ENCODE measurements at places on chromosomes 12 and 14.

GRCh38 chr12:47941871-47942613 is 21.4 kb upstream of the TMEM106C start:
- DNase-seq, result no peak

DNA sequence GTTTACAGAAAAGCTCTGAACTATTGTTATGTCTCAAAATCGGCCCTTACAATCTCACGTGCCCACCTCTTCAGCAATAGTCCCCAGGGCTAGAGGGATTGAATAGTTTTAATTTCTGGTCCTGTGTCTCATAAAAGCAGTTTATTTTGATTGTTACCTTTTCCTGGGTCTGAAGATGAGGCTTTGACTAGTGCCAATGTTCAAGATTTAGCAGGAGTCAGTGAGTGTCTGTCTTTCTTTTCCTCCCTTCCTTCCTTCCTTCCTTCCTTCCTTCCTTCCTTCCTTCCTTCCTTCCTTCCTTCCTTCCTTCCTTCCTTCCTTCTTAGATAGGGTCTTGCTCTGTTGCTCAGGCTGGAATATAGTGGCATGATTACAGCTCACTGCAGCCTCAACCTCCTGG is 24.7 kb upstream of the SOCS2 start:
- no peak for DNase-seq

DNA sequence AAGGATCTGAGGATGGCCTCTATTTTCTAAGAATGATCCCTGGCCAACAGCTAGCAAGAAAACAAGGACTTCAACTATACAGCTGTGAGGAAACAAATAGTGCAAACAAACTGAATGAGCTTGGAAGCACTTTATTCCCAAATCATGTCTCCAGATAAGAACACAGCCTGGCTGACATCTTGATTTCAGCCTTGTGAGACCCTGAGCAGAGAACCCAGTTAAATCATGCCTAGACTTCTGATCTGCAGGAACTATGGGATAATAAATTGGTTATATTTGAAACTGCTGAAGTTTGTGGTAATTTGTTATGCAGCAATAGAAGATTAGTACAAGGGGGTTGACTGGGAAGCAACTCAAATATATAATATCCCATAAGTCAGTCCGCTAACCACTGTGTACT is 183.9 kb upstream of the BMP4 start:
- DNase-seq, result no peak

DNA sequence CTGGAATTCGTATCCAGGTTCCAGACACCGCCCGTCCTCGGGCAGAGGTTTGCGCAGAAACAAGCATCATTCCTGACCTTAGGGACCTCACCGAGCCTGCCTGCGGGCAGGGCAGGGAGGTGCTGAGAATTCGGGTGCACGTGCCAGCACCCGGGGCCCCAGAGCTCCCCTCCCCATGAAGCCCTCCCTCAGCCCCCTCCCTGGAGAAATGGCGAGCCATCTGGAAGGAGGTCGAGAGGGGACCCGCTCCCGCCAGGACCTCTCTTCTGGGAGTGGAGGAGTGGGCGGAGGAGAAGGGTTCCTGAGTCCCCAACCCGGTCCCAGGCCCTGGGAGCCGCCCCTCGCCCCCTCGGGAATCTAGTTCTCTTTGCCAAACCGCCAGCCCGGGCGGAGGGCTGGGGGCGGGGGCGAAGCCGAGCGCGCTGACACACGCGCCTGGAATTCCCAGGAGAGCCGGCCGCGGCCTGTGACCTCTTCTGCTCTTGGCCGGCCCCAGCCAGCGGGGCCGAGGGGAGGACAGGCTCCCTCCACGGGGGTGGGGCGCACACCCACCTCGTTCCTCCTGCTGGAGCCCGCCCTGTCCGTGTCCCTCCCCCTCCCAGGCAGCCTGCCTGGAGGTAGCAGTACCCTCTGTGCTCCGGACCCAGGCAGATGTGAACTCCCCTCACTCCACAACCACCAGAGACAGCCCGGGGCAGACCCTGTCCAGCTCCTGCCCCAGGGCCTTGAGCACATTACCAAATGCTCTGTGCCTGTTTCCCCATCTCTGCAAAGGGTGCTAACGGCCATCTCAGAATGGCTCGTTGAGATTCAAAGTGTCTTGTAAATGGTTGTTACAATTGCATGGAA is 23.0 kb upstream of the GPR132 start:
- no peak for DNase-seq

DNA sequence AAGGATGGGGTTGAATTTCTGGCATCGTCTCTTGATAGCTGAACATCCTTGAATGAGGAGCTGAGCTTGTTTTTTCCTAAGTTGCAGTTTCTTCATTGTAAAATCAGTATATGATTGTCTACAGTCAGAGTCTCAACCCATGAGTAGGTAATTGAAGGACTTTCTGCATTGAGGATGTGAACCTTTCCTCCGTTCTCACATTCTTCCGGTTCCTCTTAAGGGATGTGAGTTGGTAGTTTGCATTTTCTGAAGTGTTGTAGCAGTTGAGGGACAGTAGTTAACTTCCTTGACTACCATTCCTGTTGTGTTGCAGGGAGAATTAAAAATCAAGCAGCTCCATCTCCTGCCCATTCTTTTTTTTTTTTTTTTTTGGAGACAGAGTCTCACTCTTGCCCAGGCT is 19.1 kb downstream of the TPCN1 start:
- DNase-seq, result no peak
